ENCODE measurements at places on chromosomes 1 and 21.

- DNase-seq, result peak; percentile 33
Measured at GRCh38 chr1:22848405-22848804, 124.3 kb downstream of the LACTBL1 start.

- peak; percentile 51 for DNase-seq
Measured at GRCh38 chr1:200971955-200972711, 51.4 kb downstream of the KIF21B start.

- DNase-seq, result no peak
Measured at GRCh38 chr21:40152476-40152875, 285.2 kb downstream of the PCP4 start.

DNA sequence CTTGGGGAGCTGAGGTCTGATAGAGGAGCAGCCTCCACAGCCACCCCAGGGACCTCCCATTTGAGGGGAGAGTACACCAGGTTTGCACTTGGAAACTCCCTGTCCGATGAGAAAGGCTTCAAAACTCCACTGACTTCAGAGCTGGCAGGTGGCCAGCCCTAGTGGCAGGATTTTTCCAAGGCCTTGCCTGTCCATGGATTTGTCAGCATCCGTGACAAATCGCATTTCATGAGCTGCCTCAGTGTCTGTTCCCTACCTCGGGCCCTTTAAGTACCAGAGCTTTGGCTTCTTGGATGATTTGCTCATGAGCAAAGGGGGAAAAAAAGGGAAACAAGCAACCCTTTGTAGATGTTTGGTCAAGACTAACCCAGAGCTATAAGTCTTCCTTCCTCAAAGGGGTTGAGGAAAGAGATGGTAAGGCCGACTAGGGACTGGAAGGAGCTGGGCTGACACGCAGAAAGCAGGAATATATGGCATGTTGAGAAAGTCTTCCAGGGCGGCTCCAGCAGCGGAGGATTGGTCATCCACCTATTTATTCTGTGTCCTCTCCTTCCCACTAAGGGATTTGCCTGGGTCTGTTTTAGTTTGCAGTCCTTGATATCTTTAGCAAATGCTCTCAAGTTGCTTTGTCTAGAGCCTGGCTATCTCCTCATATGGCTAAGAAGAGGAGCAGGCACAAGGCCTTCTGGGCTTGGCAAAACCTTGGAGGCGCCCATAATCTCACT, 2.7 kb upstream of the HSPG2 start:
- peak; percentile 24 for DNase-seq

- DNase-seq, result no peak
Measured at GRCh38 chr1:31244326-31244725, 4.6 kb upstream of the NKAIN1 start.

DNA sequence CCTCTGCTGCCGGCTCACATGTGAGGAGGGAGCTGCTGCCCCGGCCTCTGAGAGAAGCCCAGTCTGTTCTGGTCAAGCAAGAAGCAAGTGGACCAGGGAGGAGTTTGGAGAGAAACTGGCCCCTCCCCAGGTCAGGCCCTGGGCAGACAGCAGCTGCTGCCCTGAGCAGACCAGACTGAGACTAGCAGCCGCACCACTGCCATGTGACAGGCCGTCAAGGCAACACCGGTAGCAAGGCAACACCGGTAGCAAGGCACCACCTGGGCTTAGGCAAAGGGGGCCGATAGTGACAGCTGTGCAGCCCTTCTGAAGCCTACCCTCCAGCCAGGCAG, 50.3 kb downstream of the ARHGEF16 start:
- no peak for DNase-seq

GRCh38 chr1:70353601-70354331, 756 bp downstream of the ANKRD13C start:
- no peak for DNase-seq

DNA sequence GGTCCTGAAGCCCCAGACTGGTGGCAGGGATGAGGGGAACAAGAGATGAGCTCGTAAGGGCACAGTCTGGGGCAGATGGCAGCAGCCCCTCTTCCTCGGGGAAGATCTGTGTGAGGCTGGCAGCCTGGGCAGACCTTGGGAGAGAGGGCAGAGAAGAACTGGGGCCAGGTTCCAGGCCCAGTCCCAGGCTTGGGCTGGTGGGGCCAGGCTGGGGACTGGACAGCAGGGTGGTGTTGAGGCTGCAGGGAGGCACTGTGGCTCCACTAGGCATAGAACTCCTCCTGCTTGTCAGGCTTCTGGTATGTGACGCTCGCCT, 35.7 kb downstream of the SDC3 start:
- no peak for DNase-seq

DNA sequence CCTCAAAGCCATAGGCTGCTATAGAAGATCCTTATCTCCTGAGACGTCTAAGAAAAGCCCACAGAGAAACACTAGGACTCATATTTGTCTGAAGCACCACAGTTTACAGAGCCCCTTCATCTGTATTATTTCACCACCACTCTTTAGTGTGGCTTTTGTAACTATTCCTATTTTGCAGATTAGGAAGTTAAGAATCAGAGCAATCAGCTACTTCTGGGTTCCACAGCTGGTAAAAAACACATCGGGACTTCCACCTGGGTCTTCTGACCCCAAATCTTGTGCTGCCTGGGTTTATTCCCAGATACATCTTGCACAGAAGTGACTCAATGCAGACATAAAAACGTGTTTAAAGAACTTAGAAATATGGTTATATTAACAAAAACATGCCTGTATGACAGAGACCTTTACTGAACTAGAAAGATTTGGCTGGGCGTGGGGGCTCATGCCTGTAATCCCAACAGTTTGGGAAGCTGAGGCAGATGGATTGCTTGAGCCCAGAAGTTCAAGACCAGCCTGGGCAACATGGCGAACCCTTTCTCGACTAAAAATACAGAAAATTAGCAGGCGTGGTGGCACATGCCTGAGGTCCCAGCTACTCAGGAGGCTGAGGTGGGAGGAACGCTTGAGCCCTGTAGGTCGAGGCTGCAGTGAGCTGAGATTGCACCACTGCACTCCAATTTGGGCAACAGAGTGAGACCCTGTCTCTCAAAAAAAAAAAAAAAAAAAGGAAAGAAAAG, 40.9 kb downstream of the ELK4 start:
- no peak for DNase-seq

DNA sequence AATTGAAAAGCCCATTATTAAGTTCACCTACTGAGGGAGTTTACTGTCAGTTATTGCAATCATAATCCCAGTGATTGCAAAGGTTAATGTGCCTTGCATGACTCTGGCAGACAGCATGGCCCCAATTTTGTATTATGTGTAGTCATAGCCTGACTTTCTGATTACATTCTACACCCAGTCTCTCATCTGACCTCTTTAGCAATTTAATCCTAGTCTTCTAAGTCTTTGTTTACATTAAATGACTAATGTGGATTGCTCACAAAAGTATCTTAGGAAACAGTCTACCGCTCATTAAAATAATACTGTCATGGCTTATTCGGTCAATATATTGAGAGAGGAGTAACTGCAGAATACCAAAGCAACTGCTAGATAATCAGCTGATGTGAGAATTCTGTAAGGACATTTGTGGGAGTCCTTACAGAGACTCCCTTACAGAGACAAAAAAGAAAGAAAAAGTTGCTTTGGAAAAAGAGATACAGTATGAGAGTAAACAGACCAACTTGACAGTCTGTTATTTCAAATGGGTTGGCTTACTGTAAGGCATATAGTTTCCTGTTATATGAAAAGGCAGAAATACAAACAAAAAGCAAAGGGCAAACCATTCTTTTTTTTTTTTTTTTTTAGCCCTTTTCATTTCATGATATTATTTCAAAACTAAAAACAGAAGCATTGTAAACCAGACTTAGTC, 42.8 kb downstream of the SMG7 start:
- DNase-seq, result peak; percentile 60

DNA sequence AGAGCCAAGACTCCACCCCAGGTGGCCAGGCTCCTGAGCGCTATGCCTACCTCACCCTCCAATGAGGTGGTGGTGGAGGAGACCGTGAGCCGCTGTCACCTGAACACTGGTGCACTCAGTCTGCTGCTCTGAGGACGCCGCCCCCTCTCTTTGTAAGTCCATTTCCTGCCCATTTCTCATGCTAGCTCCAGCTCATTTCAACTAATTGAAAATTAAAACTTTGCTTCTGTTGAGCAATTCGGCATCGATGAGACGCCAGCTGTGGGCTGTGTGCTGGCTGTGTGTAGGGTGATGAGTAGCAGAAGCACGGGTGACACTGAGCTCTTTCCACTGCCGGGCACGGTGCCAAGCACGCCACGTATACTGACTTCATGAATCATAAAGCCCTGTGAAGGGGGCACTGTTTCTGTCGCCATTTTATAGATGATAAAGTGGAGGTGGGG, 11.2 kb downstream of the TNFRSF1B start:
- peak; percentile 57 for DNase-seq

GRCh38 chr1:19390166-19390850, 78.2 kb downstream of the SLC66A1 start:
- no peak for DNase-seq

DNA sequence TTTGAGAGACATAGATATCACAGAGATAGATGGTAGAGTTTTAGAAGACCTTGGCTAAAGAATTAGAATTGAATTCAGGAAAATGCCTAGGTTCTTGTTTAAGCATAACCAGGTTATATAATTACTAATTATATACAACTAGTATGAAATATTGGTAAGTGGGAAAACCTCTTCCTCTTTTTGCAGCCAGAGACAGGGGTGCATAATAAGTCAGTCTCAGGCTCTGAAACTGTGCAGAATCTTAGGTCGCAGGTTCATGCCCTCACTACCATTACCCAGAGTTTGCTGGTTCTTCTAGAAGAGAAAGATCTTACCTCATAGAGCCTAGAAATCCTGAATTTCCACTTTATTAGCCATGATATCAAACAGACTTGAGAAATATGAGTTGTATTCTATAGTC, 183.3 kb downstream of the NEK7 start:
- no peak for DNase-seq

GRCh38 chr1:155085504-155086127, 7.0 kb downstream of the EFNA3 start:
- DNase-seq, result peak; percentile 45

- DNase-seq, result no peak
Measured at GRCh38 chr1:72777918-72778317, 495.6 kb upstream of the NEGR1 start.

GRCh38 chr1:61842863-61843514, 100.7 kb downstream of the PATJ start:
- DNase-seq, result no peak

DNA sequence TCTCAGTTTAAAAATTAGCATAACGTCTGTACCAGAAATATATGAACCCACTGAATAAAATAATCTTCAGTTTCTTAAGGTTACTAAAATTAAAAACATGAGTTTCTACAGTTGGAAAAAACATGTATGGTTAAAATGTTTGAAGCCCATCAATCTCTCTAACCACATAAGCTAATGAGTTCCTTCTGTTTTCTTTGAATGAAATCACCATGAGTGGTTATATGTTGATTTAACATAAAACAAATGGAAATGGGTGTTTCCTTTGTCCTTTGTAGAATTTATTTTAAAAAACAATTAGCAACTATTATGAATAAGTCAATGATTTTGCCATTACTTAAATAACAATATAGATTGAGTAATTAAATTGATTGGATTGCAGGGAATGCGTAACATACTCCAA, 3.0 kb upstream of the ADGRL2 start:
- no peak for DNase-seq

DNA sequence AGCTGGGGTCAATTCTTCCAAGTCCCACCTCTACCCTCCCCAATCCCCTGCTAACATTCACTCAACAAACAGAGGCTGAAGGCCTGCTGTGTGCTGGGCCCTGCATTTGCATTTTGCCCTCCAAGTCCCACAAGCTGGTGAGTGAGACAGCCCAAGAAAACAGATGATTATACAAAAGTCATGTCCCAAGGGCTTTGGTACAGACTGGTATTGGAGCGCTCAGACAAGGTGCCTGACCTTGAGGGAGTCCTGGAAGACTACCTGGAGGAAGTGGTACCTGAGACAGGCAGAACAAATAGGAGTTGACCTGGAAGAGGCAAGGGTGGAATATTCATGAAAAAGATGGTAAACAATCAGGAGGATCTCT, 4.2 kb downstream of the LMOD1 start:
- no peak for DNase-seq

GRCh38 chr1:166153525-166154314, 13.1 kb downstream of the FAM78B start:
- no peak for DNase-seq

- DNase-seq, result no peak
Measured at GRCh38 chr1:237737448-237737847, 153.3 kb downstream of the ZP4 start.

DNA sequence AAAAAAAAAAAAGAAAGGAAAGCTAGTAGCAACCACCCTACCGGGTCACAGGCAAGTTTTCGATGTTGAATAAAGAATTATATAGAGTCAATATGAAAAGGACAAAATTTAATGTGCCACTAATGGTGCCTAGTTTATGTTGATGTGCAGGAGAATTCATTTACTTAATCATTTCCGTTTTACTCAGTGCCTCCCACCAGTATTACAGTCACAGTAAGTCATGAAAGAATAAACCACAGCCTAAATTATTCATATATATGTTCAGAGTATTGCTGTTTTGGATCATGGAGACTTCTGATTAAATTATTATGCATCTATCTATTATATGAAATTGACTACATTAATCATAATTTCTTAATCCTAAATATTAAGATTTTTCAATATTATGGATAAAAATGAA, 35.3 kb downstream of the FNBP1L start:
- DNase-seq, result no peak

DNA sequence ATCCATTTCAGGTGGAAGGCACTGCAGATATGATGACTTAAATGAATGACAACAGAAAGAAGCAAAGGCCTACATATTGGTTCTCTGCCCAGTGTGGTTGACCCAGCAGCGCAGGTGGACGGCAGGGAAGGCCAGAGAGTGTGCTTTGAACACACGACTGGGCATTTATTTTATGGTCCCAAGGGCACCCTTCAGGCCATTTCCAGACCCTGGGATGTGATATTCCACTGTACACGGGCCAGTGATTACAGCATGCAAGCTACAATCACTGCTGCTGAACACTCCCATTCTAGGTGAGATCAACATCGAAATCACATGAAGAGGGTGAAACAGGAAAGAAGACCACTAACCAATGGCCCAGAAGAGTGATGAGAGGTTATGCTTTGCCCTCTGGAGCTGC, 33.8 kb downstream of the PCNX2 start:
- DNase-seq, result no peak

- DNase-seq, result no peak
Measured at GRCh38 chr1:60575326-60575977, 501.9 kb upstream of the C1orf87 start.

GRCh38 chr1:223006917-223007648, 136.0 kb downstream of the TLR5 start:
- DNase-seq, result peak; percentile 4

- DNase-seq, result no peak
Measured at GRCh38 chr1:31348449-31348848, 24.4 kb downstream of the FABP3 start.

Data from NCI-H1417 (cell line).